ENCODE measurements at places on chromosomes 4 and X.

- no peak for DNase-seq
These were observed 654.5 kb downstream of the TLL1 start for GRCh38 chr4:166527500-166527899.

- no peak for DNase-seq
These were observed 30.1 kb upstream of the NUP54 start for GRCh38 chr4:76178296-76178695.

- no peak for DNase-seq
These were observed 174.7 kb downstream of the DACH2 start for GRCh38 chrX:86322913-86323312.

GRCh38 chrX:105323928-105324327, 103.4 kb upstream of the TEX13A start:
- DNase-seq, result no peak

- DNase-seq, result no peak
These were observed 39.6 kb upstream of the MAGEA4 start for GRCh38 chrX:151873096-151873495.

DNA sequence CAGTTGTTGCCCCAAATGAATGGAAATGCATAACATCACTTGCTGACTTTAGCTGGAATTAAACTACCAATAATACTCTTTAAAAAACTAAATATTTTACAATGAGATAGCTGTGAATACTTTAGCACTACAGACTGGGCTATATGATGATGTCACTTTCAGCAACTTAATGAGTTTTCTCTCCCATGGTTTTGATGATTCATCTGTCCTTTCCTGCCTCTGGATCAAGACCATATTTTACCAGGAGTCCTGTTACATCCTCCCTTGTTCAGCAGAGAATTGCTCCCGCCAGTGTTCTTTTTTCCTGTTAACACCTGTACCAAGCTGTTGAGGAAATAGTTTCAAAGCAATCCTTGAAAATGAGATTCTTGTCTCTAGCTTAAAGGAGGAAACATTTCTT, 543.0 kb downstream of the SPRY1 start:
- DNase-seq, result no peak

- no peak for DNase-seq
These were observed at the start of gene UGT2B17 for GRCh38 chr4:68576272-68577125. TSS of gene UGT2B17 (minus strand) at chr4:68576322. CDS start at chr4:68568484, 7,838 bp downstream.

DNA sequence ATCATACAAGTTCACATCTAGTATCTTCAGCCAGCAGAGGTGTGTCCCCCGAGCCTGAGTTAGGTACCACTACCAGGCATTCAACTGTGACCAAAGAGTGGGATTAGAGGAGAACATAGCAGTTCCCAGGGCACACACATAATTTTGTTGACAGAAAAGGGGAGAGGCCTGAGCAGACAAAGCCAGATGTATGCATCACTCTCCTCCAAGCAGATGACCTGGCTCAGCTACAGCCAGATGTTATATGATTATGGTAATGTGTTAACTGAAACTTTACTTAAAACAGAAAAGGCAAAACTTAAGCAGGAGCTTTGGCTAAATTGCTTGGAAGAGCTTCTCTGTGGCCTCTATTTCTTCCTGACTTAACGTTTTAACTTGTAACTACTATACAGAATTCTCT, 88.9 kb downstream of the CC2D2A start:
- no peak for DNase-seq

Data from activated effector memory CD4-positive, alpha-beta T cell treated with Interleukin-2 at 50 U/mL for 16 hours (primary cell).